Myocyte (in vitro differentiated cells): ENCODE measurements at places on chromosomes 1 and 21. TPM values are rescaled to one million over a fixed set of nuclear protein-coding genes. Genes with fewer than 3 reads are reported as not detected.

DNA sequence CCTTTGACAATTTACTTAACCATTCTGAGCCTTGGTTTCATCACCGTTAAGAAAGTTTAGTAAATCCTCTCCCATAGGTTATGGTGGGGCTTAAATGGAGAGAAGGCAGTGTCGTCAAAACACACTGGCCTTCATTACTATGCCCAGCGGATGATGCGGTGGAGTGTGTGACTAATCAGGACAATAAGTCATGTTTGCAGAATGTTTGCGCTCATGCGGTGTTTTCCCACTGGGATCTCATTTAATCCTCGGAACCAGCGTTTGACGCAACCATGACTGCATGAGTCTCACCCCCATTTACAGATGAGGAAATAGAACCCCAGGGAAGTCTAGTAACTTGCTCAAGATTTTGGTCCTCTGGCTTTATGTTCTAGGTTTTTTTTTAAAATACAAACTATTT lies 17.5 kb downstream of the SLC26A9 start:
- peak; percentile 67 for DNase-seq

The RORC gene
- total RNA-seq: 0.72 and 1.4 TPM in 2 replicates

DNA sequence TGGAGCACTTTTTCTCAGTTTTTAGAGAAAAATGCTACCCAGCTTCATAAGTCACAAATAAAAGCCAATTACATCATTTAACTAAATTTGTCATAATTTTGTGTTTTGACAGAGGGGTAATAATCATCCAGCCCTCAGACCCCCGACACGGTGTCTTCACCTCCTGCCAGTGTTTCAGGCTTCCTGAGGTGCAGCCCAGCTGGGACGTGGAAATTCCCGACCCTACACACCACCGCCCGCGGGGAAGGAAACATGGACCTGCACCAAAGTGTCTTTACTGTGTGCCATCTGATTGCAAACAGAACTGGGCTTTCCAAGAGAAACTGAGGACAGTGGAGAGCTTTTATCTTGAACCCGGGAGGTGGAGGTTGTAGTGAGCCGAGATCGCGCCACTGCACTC lies 7.7 kb upstream of the INAVA start:
- DNase-seq: no peak

- DNase-seq: no peak
Observed at GRCh38 chr1:153730468-153730988, 2.7 kb downstream of the INTS3 start.

DNA sequence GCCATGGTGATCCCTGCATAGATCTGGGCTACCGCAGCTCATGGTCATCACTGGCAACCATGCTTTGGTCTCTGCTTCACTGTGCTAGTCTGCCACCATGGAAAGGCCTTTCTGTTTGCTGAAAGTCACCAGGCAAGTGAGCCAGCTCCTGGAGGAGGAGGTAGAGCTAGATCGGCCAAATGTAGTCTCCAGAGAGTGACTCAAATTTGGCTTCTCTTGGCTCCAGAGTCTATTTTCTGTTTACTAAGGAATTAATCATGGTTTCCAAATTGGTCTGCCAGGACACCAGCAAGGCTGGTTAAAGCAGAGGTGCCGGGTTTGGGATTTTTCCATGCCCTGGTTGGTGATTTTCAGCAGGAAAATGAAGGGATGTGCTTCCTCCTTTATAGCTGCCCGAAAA lies 52.7 kb upstream of the IVNS1ABP start:
- peak; percentile 10 for DNase-seq

DNA sequence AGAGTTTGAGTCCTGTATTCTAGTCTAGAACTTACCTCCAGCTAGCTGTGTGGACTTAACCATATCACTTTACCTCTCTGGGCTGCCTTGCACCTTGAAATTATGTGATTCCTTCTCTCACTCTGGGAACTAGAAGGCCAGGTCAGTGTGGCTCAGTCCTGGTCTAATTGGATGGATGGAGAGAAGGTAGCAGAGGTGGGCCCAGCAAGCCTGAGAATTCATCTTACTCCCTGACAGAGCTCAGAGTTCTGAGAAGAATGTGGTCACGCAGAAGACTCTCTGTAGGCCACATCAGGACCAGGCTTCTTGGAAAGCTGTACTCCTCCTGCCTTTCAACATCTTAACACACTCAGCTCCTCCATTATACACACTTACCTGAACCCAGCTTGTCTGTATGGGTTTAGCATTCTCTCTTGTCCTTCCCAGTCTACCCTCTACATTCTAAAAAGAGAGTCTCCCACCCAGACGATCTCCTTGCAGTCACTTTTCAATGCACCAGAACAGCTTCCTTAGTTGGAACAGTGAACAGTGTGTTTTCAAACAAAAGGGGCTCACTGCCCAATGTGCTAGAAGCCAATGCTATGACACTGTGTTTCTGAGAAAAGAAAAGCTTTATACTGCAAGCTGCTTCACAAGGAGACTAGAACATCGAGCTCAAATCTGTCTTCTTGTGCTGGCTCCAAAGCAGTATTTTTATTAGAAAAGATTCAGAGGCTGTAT lies 60.5 kb downstream of the CAPN9 start:
- no peak for DNase-seq

GRCh38 chr1:37793773-37794371 lies at the start of gene MANEAL:
MANEAL (plus strand) TSS chr1:37793847; CDS start chr1:37794183, 336 bp downstream.
- peak; percentile 63 for DNase-seq

DNA sequence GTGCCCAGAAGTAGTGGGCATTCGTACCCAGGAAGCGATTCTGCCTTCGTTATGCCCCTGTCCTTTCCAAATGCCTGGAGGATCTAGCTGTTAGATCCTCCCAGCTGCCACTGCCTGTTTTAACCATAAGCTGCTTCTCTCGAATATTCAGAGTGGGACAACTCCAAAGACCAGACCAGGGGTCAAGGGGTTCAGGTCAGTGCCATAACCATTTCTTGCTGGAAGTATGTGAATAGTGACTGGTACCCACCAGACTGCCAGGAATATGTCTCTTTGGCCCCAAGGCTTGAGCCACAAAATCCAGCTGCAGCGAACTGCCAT lies 914 bp upstream of the MTF1 start:
- no peak for DNase-seq
